ENCODE measurements at places on chromosomes 6 and 20.

DNA sequence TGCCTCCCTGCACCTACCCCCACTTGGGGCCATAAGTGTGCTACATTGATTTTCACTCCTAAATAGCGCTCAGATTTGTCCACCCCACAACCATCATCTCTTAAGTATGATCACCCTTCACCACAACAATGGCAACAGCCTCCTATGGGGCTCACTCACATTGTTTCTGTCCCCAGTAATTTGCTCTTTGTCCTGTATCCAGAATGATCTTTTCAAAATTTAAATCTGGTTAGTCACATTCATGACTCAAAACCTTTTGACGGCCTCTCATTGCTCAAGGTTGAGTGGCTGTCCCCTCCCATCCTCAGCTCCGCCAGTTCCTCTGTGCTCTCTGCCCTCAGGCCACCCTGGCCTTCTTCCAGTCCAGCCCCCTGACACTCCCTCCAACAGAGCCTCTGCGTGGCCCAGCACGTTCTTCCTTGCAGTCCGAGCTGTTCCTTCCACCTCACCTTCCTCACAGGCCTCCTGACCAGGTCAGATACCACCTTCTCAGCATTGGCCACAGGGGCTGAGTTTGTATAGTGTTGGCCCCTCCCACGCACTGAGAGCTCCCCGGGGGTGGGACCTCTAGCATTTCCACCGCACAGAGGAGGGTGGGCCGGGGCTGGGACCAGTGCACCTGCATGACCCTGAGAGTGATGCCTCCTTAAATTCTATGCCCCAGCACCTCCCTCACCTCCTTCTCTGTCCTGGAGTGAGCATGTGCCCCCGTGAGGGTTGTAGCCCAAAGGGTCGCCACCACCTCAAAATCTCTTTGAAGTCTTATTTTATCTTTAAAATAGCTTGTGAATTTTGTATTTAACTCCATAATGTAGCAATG, 2.4 kb upstream of the PPP1R3G start:
- DNase-seq, result peak; percentile 96

- no peak for DNase-seq
Measured at GRCh38 chr6:89492025-89492640, 59.2 kb downstream of the ANKRD6 start.

GRCh38 chr6:161432546-161432945, 158.7 kb upstream of the AGPAT4 start:
- no peak for DNase-seq

DNA sequence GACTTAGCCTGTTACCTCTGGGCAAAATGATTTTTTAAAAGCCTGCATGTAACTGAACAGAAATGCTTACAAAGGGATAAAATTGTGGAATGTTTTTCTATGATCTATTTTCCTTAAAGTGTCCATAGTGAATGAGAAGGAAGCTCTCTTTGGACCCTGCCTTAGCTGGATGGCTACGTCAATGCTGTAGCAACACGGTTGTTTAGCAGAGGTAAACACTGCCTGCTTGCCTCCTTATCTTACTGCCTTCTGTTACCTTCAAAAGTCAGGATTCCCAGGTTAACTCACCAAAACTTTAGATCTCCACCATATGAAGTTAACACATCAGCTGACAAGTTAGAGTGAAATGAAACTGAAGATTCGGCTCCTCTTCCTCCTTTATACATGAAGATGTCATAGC, 402.6 kb downstream of the SAMD5 start:
- no peak for DNase-seq

DNA sequence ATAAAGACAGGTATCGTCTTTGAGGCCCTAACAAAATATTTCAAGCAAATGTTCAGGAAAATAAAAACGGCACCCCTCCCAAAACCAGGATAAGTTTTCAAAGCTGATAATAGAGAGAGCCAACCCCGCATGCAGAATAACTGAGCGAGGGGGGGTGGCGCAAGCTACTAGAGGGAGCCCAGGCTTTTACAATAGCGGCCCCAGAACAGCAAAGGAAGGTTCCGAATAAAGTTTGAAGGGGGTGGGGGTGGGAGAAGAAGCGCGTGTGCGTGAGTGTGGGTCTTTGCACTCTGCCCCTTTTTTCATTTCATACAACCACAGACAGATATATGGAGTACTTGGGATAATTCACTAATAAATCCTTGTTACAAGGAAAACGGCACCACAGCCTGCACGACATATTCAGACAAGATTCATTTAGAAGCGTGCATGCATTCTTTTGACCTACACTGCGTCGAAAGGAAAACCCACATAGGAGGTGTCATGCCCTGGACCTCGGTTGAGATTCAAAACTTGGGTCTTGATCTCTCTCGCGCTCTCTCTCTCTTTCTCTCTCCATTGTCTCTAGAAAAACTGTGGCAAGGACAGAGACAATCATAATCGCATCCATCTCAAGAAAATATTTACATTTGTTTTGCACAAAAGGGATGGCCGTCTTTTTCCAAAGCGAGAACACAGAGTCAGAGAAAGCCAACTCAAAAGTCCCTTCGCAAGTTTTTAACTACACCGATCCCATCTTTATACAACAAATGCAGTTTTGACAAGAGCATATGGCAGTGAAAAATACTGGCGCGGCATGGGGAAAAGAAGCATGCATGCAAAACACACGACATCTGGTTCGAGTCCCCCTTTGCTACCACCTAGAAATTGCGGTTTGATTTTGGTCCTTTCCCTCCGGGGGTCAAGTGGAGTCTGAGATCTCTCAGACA, 1.6 kb downstream of the OLIG3 start:
- DNase-seq, result no peak

DNA sequence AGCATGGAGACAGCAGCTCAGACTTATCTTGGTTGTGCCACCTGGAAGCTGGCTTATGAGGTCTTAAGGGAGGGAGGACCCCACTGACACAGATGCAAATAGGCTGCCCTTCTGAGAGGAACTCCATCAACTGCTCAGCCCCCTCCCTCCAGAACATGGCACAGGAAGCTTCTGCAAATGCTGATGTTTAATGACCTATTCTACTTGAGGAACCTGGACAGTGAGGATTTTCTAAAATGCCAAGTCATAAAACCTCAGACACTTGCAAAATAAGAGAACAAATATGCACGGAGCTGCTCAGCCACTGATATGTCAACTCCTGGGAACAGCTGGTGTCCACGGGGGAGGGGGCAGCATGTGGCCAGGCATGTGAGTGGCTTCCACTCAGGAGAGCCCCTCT, 3.5 kb downstream of the CST9 start:
- no peak for DNase-seq

GRCh38 chr6:4908062-4908461, 95.8 kb downstream of the RPP40 start:
- no peak for DNase-seq

GRCh38 chr6:84227044-84227433, 404 bp downstream of the CEP162 start:
- DNase-seq, result no peak

- DNase-seq, result no peak
Measured at GRCh38 chr6:37531437-37532036, 31.8 kb upstream of the CCDC167 start.

DNA sequence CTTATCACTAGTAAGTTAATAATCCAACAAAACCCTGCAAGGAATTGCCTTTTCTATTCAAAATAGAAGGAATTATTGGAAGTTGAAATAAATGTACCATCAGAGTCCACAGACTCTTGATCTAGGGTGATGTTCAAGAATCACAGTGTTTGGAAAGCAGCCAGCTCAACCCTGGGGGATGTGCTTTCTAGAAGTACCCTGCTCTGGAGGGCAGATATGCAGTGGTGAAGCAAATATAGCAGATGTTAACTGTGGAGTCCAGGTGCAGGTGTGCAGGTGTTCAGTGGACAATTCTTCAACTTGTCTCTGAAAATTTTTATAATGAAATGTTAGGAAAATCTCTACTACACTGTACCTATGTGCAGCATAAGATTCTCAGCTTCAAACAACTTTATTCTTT, 9.1 kb upstream of the INSM1 start:
- no peak for DNase-seq

DNA sequence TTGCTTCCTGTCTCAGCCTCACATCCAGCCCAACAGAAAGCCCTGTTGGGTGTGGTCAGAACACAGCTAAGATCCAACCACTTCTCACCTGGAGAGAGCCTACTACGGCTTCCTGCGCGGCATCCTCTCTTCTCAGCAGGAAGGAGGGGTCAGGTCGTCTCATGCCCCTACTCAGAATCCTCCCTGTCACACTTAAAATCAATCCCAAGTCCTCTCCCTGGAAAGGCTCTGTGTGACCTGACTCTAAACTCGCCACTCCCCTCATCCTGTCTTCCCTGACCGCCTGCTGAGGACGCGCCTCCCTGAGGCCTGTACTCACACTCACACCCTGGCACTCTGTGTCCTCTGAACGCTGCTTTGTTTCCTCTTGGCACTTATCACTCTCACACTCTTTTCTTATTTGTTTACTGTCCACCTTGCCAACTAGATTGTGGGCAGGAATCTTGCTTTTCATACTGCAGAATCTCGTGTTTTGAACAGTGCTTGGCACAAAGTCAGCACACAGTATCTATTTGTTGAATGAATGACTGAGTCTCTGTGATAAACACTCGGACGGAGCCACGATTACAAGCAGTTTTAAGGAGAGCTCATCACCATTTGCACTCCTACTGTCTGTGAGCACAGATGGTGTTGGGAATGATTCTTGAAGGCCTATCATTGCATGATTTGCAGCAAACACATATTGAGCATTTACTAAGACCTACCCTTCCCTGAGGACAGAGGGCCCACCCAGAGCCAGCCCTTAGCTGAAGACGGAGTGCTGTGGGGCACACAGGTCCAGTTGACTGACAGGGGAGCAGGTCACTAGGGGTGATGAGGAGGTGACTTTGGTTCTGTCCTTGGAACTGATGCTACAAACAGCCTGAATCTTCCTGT, 18.7 kb downstream of the RAB5IF start:
- DNase-seq, result no peak

DNA sequence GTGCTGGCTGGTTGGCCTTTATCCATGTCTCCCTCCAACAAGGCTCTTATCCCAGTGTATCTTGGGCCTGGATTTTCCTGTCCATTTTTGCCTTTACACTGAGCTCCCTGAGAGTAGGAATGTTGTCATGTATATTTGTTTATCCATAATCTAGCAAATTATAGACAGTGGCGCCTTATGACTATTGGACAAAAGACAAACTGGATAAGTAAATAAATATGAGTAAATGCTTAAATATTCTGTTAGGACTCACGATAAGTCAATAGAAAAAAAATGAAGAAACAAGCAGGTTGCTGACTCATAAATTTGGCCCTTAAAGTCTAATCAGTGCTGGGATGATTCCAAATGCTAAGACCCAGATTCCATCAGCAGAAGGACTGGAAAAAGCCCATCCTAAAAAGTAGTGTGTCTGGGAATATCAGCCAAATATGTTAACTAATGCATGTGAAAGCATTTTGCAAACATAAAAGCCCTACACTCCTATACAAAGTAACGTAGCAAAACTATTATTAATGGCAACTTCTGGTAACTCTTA, 55.0 kb upstream of the PCSK2 start:
- DNase-seq, result no peak

DNA sequence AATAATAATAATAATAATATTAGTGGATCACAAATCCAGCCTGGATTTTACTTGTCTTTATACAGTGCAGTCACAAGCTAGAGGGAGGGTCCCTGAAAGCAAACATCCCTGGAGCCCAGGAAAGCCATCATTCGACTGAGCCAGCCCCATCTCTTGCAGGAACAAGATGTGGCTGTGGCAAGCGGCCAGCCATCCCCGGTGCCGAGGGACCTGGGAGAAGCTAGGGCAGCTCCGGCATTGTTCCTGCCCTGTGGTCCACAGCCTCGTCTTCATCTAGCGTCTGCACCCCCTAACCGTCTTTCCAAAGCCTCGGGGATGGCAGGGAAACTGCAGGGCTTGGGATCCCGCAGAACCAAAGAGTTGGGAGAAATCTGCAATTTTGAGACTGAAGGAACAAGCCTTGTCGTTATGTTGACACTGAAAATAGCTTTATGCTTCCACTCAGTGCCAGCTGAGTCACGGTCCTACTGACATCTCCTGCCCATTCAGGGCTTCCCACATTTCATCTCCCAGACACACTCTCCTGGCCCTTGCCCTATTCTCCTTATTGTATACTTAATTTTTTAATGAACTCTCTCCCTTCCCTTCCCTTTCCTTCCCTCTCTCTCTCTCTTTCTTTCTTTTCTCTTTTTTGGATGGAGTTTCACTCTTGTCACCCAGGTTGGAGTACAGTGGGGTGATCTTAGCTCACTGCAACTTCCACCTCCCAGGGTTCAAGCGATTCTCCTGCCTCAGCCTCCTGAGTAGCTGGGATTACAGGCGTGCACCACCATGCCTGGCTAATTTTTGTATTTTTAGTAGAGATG, 62.5 kb upstream of the ZNFX1 start:
- peak; percentile 30 for DNase-seq

DNA sequence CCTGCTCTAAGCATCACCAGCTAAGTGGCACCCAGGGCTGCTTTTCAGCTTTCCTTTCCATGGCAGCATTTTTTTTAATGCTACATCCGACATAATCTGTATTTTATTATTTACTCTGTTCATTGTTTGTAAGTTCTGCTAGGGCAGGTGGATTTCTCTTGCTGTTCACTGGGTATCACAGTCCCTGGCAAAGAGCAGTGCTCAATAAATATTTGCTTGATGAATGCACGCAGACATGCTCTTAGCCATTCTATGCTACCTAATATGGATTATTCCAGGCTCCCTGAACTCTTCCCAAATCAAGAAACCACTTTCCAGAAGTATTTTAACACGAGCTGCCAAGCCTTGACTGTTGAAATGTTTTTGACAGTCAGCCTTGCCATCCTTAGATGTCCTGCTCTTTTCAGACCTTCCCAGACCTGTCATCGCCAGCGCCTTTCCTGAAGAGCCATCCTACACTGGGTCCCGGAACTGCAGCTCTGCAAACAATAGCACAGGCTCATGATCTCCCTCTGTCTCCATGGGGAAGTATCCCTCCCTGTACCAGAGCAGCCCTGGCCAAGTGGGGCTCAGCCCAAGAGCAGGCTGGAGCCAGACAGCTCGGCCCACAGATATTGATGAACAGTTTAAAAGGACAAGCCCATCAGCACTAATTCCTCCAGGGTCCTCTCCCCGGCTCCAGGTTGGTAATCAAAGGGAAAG, 136.5 kb upstream of the CDH4 start:
- no peak for DNase-seq

Data from HFFc6 (cell line).